NCI-H2081 treated with DMSO at 0.1 percent for 48 hours (cell line): ENCODE measurements at places on chromosomes 5 and 9.

DNA sequence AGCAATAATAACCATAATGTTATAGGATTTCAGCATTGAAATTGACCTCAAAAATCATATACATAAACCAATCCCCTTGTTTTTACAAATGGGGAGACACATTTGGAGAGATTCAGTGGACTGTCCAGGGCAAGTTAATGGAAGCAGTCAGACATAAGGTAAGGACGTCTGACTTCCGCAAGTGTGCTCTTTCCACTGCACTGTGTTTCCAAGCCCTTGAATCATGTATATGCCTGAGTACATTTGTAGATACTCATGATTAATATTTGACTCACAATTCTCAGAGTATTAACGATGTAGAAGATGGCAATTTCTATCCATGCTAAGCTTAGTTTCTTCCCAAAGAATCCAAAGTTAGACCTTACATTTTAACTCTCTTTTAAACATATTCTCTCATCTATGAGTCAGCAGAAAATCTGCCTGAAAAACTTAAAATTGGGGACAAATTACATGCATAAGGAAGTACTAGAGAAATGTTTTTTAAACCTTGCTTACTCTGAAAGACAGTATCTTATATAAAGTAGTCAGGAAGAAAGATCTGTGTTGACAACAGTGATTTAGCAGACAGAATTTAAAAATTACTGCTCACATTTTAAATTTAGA lies 165.3 kb downstream of the NFIB start:
- no peak for DNase-seq

- DNase-seq: no peak
Observed at GRCh38 chr5:142542906-142543305, 143.0 kb downstream of the FGF1 start.

GRCh38 chr5:14153932-14154731 lies 11.0 kb downstream of the TRIO start:
- DNase-seq: no peak

- no peak for DNase-seq
Observed at GRCh38 chr9:135130207-135130976, 42.9 kb downstream of the OLFM1 start.

- DNase-seq: no peak
Observed at GRCh38 chr9:32412440-32412839, 28.0 kb downstream of the ACO1 start.

DNA sequence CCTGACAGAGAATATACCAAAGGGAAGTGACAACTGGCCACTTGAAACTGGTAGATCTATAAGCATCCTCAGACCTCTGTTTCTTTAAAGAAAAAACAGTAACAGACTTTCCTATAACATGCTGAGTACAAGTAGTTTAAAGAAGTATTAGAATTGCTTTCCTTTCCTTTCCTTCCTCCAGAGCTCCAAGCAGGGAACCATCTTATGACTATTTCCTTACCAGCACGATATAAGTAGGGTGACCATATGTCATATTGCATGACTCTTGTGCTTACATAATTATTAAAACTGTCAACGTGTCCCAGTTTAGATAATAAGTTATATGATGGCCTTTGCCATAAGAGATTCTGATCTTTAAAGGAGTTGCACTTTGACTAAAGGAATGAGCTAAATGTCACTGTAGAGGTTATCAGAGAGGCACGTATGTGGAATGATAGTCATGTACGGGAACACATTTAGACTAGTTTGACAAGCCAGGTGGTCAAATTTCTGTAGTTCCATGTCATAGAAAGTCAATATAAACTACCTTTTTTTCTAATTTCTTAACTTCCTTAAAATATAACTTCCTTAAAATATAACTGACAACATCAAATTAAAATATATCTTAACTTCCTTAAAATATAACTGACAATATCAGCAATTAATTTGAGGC lies 212.7 kb upstream of the CD180 start:
- no peak for DNase-seq

DNA sequence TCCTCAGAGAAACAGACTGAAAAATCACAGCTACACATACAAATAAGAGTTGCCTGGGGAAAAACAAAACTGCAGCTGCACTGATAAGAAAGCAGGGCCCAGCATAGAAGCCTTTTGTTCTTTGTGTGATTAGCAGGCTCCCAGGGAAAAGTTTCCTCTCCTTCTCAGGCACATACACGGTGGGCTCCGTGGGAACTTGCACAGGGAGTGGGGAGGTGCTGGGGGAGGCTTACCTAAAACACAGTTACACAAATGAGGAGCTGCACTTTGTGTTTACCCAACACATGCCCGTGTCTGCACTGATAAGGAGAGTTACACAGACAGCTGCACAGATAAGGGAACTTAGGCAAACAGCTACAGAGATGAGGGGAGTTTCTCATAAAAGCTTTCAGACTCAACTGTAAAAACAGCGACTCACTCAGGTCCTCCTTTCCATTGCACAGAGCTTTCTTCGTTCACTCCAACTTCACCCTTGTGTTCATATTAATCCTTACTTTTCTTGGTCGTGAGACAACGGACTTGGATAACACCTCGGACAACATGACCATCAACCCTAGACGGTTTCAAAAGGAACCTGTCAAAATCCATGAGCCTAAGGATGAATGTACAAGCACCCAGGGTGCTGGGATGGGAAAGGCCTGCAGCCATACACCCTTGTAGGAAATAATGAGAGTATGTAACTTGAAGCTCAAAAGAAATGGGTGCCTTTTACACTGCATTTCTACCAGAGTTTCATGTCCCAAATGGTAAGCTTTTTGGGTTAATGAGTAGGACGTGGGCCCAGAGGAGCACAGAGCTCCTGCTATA lies 50.8 kb downstream of the SERINC5 start:
- no peak for DNase-seq

DNA sequence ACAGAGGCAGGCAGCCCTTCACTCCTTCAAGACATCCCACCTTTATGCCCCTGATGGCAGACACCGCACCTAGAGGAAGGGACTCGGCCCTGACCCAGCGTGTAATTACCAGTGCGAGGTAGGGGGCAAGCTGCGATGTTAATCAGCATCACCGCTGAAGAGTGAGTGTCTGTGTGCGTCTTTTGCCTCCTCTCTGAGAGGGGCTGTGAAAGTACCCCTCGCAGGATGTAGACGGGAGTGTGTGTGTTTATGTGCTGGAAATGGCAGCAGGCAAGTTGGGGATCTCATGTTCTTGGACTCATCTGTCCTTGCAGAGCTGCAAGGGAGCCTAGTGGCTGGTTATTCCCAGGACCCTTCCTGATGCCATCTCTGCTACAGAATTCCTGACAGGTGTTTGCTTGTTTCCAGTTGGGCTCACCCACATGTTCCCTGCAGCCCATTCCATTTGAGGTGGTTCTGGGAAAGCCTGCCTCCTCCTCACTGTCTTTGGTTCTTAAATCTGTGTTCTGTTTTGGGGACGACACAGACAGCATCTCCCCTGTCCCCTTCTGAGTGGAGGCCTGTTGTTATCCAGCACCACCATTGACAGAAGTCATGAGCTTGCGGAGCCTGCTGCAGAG lies 70.5 kb downstream of the ZNF618 start:
- DNase-seq: no peak

DNA sequence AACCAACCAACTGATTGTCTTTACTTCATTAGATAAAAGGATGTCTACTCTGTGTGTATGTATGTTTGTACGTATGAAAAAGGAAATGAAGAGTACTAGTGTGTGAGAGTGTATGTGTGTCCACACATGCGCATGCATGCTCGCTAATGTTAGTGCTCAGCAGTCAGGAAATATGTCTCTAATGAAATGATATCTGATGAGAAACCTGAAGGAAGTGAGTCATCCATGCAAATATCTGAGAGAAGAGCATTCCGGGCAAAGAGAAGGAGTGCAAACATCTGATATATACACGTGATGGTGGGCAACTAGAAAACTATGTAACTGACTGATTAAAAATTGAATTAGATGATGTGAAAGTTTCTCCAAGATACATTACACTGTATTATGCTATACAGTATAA lies 29.6 kb upstream of the UGCG start:
- no peak for DNase-seq

GRCh38 chr5:51208296-51208695 lies 175.0 kb upstream of the ISL1 start:
- DNase-seq: no peak

- no peak for DNase-seq
Observed at GRCh38 chr5:104594850-104595249, 1032.3 kb upstream of the NUDT12 start.
